ENCODE measurements at places on chromosomes 1 and 21.

DNA sequence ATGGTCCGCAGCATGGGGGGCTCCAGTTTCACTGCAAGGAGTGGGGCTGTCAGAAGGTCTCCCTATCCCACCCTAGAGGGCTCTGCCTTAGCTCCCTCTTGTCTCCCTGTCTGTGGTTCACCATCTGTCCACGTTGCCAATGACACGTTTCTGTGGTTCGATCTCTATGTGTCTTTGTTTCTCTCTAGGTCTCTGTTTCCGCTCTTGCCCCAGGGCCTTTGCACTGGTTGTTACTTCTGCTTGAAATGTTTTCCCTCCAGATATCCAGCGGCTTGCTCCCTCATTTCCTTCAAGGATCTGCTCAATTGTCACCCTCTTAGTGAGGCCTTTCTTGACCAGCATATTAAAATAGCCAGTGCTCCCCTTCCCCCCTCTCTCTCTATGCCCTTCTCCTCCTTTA lies 8.5 kb upstream of the MRPS15 start:
- no peak for DNase-seq

DNA sequence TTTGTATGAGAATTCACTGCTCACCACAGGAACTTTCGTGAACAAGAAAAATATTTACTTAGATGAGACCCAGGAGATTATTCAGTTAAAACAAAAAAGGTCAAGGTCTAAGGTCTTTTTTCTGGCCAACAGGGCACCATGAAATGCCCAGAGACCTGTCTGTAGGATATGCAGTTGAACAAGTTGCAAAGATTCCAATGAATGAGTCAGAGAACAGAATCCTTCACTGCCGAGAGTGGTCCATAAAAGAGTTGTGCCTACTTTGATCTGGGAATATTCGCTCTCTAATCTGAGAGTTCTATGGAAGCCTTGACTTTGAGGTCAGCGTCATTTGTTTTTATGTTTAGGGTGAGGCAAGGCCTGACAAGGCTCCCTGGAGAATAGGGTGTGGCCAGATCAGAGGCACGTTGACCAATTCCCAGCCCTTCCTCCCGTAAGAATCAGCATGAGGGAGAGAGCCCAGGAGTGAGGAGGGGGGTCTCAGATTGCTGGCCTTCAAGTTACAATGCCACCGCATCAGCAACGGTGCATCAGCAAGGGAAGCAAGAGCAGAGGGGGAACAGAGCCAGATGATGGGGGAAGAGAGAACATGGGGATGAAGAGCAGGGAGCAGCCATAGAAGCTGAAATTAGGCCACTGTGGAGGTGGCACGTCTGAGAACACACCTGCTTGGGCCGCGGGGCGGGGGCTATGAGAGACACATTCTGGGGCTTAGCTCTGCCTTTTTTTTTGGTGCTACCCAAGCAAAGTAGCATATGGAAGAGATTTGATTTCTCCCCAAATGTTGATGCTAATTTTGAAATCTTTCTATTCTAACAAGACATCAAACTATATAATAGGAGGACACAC lies 206.4 kb upstream of the RAB4A start:
- no peak for DNase-seq

- no peak for DNase-seq
Observed at GRCh38 chr21:42356046-42356445, 5.3 kb upstream of the TFF2 start.

GRCh38 chr1:68916221-68916902 lies 419.5 kb upstream of the DEPDC1 start:
- DNase-seq = no peak

- peak; percentile 30 for DNase-seq
Observed at GRCh38 chr1:16243936-16244649, 7.1 kb upstream of the CPLANE2 start.

DNA sequence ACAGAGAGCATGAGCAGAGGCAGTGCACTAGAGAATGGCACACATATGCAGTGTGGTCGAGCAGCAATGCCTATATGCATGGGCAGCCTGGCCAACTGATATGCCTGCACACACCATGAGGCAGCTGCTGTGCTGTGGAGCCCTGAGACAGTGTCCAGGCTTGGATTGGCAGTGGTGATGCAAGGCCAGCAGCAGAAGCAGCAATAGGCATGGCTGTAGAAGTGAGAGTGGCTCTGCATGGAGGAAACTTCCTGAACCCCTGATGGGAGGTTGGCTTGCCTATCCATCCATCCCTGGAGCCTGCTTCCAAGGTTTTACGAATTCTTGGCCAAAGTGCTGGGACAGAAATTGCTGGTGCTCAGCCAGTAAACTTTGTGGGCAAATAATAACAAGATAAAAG lies 89.7 kb downstream of the DIRAS3 start:
- no peak for DNase-seq

- no peak for DNase-seq
Observed at GRCh38 chr1:157442065-157442464, 110.2 kb downstream of the FCRL5 start.

- DNase-seq = no peak
Observed at GRCh38 chr1:74812180-74812541, 79.2 kb downstream of the TYW3 start.

DNA sequence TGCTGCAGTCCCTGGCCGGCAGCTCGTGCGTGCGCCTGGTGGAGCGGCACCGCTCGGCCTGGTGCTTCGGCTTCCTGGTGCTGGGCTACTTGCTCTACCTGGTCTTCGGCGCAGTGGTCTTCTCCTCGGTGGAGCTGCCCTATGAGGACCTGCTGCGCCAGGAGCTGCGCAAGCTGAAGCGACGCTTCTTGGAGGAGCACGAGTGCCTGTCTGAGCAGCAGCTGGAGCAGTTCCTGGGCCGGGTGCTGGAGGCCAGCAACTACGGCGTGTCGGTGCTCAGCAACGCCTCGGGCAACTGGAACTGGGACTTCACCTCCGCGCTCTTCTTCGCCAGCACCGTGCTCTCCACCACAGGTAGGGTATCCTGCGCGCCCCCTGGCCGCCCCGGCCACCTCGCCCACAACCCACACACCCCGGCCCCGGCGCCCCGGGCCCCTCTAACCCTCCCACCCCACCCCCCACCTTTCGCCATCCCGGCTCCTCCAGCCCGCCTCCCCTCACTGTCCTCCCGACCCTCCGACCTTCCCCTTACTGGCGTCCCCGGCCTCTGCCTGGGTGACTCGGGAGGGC lies 352 bp downstream of the KCNK1 start:
- no peak for DNase-seq

DNA sequence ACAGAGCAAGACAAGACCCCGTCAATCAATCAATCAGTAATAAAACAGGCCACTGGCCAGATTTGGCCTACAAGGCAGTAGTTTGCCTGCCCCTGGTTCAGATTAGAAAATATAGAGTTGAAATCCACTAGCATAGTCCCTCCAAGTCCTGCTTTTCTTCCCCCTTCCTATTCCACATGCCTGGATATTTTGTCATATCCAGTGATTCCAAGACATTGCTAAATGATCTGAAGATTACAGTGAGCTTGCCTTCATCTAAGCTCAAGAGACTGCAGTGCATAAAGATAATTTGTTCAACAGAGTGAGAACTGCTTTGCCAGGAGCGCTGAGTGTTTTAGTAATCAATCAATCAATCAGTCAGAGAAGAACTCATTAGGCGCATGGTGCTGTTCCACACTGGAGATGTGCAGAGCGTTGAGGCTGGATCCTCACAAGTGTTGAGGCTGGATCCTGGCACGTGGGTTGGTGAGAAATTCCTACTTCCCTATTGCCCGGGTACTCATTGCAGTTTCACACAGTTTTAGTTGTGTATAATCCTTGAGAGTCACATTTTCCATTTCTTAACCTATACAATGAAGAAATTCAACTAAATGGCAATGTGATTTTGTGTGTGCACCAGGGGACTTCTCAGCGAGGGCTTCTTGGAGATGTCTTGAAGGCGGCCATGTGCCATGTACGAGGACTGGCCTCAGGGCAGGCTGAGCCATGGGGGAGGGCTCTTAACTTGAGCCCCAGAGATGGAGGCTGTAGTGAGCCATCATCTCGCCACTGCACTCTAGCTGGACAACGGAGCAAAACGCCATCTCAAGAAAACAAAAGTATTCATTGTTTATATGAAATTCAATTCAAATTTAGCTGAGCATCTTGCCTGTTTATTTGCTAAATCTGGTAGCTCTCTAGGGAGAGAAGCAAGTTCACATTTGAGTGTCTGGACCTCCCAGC lies 76.3 kb downstream of the TOMM20 start:
- no peak for DNase-seq

DNA sequence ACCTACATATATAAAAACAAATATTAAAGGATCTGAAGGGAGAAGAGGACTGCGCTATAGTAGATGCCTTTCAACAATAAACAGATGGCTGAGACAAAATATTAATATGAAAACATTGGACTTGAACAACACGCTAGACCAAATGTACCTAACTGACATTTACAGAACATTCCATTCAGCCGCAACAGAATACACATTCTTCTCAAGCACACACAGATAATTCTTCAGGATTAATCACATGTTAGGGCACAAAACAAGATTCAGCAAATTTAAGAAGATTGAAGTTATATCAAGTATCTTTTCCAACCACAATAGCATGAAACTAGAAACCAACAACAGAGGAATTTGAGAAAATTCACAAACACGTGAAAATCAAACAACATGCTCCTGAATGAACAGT lies 741.4 kb downstream of the ADGRL2 start:
- DNase-seq = no peak

DNA sequence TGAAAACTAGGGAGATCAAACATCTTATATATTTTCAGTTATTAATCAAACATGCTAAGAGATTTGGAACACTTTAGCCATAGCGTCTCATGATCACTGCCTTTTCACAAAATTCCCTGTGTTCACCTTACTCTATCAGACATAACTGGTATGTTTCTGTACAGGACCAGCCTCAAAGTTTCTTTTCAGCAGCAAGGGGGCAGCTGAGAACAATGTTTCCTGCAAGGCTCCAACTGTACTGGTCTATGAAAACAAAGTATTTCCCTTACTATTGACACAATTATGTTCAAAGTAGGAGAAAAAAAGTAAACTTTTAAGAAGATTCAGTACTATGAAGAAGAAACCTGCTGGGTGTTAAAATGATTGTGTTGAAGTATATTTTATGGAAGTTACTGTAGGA lies 98.5 kb downstream of the ATF6 start:
- no peak for DNase-seq

DNA sequence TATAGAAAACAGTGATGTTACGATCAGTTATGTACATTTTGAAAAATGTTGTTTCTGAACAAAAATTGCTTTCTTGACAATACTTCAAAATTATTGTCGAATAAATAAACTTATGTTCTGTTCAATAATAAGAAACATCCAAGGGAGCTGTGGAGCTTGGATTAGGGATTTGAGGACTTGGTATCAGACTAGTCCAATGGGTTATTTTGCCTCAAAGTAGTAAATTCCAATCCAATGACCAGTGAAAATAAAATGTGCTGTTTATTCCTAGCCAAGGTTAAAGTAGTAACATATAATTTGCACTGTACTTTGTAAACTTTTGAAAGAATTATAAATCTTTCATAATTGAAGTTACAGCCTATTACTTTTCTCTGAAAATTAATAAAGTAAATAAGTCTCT lies 79.1 kb upstream of the IVNS1ABP start:
- DNase-seq = no peak

DNA sequence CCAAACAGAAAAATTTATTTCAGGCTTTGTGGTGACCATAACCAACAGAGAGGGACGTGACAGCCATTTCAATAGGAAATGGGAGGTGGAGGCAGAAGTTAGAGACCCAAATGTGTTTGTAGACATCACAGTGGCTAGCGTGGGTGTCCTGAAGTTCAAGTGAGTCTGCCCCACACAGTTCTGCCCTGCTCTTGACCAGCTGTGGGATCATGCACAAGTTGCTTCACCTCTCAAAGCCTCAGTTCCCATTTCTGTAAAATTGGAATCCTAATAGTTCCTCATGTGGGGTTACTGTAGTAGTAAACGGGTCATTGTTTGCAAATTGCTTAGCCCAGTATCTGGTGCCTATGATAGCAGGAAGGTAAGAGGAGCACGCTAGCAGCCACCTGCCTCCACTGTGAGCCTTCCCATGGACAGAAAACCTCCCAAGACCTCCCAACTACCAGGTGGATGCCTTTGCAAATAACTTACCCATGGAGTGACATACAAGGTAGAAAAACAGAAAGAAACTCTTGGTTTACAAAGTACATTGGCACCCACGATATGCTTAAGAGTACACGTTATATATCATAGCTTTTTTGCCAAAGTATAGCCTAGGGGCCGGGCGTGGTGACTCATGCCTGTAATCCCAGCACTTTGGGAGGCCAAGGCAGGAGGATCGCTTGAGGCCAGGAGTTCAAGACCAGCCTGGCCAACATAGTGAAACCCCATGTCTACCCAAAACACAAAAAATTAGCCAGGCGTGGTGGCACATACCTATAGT lies 29.1 kb downstream of the FHAD1 start:
- DNase-seq = no peak

- DNase-seq = no peak
Observed at GRCh38 chr1:72489801-72490200, 207.5 kb upstream of the NEGR1 start.

DNA sequence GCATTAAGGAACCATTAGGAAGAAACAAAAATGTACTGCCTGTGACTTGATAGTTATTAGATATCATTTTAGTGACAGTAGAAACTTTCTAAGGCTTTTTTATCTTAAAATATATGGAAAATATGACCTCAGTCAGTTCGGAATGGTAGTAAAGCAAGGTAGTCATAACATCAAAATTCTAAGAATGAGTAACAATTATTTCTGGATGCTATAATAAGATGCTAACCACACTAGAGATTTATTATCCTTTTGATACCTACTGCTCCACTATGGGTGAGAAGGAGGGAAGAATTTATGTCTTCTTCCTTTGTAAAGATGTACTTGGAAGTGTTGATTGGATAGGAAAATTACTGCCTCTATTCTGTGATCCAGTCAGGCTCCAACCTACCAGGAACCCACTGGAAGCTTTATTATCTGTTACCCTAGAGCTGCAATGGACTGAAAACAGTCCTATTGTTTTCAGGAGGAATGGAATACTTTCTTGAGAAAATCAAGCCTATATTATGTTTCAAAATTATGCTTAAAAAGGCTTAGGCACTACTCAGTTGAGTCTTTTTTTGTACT lies 8.8 kb downstream of the FMN2 start:
- no peak for DNase-seq

GRCh38 chr1:68120136-68120791 lies 69.8 kb upstream of the DIRAS3 start:
- no peak for DNase-seq

DNA sequence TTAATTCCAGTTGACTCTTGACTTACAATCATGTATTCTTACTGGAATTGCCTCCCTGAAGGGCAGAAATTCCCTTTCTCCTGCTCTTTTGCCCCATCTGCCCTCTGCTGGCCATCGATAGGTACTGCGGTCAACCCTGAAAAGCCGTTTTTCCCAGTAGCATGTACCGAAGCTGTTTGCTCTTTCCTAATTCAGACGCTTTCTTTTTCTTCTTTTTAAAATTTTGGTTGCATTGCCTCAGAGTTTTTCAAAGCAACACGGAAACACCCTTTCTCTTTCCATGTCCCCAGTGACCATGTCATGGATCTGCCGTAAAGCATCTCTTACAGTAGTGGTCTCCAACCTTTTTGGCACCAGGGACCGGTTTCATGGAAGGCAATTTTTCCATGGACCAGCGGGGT lies 164.2 kb upstream of the C1orf21 start:
- no peak for DNase-seq

DNA sequence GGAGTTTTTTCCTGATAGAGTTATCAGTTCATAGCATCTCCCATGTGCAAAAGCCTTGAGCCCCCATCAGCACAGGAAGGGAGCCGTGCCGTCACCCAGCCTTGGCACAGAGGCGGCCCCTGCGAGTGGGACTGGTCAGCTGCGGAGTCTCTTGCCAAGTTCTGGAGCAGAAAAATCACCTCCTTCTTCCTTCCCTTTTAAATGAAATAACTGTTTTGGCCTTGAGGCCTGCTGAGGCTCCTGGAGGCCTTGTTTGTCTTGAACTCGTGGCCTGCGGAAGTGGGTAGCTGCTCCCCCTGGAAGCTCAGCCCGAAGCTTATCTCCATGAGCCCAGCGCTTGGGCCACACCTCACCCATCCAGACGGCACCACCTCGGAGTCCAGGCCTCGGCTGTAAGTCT lies 145.7 kb upstream of the TMEM51 start:
- DNase-seq = no peak

All from stimulated activated CD8-positive, alpha-beta memory T cell treated with anti-CD3 and anti-CD28 coated beads, Interleukin-15, amount 100 ng/mL, for 48 hours (primary cell).